ENCODE measurements at places on chromosomes 13 and 19.
A peak's percentile ranks its signal among the peaks of the same experiment; 100 is the strongest.

DNA sequence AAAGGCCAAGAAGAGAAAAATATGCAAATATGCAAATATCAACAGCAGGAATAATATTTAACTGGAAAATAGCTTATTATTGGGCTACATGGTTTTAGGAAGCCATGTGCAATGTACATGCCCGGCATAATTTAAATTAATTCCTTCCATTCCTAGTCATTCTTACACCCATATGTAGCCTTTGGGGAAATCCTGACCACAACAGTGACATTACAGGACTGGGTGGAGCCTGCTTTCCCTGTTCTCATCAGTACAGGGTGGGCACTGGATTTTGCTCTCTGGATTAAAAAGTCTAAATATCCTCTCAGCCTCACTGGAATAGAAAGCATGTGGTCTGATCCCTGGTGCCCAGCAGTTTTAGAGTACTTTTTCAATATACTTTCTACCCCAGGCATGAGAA, 198.2 kb downstream of the DNAJC15 start:
- no peak for DNase-seq

DNA sequence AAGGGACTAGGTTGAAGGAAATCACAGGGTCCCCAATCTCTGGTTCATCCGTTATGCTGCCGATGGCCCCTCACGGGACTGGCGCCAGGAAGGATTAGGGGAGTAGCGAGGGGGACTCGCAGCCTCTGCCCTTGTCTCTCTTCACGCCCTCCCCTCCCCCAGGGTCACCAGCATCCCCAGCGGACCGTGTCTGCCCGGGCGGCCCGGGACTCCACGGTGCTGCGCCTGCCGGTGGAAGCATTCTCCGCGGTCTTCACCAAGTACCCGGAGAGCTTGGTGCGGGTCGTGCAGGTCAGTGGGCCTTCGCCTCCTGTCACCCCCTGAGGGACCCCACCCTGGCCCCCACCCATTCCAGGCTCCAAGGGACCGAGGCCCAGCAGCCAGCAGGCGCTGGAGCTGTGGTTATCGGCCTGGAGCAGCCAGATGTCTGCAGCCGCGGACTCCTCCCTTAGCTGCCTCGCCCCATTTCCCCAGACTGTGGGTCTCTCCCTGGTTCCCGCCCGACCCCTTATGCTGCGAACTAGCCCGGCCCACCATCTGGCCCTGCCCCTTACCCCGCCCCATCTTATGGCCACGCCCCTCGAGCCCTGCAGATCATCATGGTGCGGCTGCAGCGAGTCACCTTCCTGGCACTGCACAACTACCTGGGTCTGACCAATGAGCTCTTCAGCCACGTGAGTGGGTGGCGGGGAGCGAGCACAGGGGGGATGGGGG, 5.4 kb downstream of the PNPLA6 start:
- DNase-seq, result no peak

- peak; percentile 94 for DNase-seq
Measured at GRCh38 chr19:5086725-5087439, 118.0 kb downstream of the KDM4B start.

GRCh38 chr13:34161931-34162543, 344.1 kb downstream of the RFC3 start:
- DNase-seq, result no peak

- DNase-seq, result no peak
Measured at GRCh38 chr19:42348211-42348610, 22.8 kb downstream of the MEGF8 start.

- no peak for DNase-seq
Measured at GRCh38 chr13:77530875-77531274, 4.6 kb upstream of the SCEL start.

- DNase-seq, result no peak
Measured at GRCh38 chr19:43682824-43683661, 13.1 kb upstream of the PLAUR start.

GRCh38 chr19:963486-963951, 20.6 kb upstream of the WDR18 start:
- DNase-seq, result no peak

DNA sequence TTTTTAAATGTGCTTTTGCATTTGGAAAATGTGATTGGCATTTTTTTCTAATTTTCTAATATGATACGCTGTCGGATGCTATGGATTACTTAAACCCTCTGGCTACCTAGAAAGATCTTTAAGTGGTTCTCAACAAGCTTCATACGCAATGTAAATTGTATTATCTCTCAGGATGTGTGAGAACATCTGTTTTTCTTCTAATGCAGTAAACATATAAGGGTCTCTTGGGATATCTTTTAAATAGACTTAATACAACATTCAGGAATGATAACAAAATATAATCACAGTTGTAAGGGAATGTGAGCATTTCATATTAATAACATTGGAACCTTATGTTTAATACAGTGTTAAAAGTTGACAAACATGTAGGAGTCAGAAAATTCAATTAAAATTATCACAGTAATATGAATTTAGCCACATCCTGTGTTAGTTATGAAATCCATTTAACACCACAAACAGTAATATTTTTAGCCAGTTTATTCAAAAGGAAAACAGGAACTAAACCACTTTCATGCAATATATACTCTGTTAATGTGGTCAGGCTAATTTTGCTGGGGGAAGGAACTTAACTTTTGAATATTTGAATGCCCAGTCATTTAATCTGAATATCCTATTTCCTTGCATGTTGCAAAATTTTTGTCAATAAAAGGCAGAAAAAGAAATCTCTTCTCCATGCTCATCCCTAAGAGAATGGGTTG, 15.0 kb upstream of the ALOX5AP start:
- no peak for DNase-seq

DNA sequence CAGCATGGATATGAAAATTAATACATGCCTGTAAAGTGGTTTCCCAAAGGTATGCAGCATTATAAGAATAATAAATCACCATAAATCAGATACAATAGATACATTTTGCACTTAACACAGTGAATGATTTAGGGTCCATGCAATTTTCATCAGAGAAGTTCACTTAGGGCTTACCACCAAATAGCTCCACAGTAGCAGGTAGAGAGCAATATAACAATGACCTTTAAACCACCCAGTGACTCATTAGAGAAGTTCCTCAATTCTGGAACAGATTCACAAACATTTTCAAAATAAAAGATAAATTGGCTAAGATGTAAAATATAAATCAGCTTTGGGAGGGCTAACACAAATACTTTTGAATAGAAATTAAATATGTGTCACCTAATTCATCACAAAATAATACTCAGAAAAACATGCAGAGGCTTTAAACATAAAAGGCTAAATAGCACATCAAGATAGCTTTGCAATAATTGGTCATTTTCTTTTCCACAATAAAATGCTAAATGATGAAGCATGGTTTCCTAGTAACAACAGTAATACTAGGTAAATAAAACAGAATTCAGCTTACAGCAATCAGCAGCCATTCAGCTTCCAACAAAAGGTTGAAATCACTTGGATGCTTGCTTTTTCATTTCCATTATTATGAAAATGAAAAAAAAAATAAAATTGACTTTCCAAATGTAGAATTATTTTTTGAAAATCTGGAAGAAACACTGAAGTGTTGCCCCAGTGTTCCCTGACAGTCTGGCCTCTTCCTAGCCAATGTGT, 84.3 kb upstream of the NBEA start:
- DNase-seq, result no peak

DNA sequence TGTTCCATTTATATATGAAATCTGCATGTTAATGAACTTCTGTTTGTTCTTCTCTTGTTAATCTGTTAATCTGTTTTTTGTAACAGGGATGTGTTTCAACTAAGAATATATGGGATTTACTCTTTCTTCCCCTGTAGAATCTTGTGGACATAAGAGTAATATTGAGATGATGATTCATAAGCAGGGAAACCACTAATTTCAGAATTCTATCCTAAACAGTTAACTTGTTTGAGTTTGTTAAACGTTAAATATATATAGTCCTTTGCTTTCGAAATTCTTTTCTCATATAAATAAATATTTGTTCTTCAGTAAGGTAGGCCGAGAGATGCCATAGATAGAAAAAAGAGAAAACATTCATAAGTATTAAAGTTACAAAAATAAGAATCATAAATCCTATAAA, 1052.2 kb upstream of the SPRY2 start:
- no peak for DNase-seq

DNA sequence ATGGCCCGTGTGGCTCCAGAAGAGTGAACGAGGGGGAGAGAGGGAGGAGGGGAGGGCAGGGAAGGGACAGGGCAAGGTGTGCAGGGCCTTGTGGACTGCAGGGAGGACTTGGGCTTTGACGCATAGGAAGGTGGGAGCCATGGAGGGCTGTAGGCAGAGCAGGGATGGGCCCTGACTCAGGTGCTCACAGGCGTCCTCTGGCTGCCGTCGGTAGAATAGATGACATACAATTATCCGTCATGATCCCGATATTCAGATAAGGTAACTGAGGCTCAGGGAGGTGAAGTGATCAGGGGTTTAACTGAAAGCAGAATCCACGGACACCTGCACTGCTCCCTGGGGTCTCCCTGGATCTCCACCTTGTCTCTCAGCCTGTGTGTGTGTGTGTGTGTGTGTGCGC, 3.4 kb downstream of the C3 start:
- DNase-seq, result no peak

- no peak for DNase-seq
Measured at GRCh38 chr13:51894239-51894638, 32.5 kb downstream of the CCDC70 start.

- no peak for DNase-seq
Measured at GRCh38 chr13:38365661-38366060, 16.0 kb downstream of the UFM1 start.

- no peak for DNase-seq
Measured at GRCh38 chr19:15107061-15108010, at the start of gene SYDE1. Gene SYDE1, plus strand, starts transcription at chr19:15107401. Its CDS starts 33 bp downstream, at chr19:15107434.

GRCh38 chr19:13866463-13867046, 10.4 kb upstream of the NANOS3 start:
- DNase-seq, result no peak

GRCh38 chr13:108787700-108788414, 158.4 kb downstream of the MYO16 start:
- no peak for DNase-seq

- no peak for DNase-seq
Measured at GRCh38 chr13:74218291-74218690, 84.1 kb upstream of the KLF12 start.

GRCh38 chr13:25371158-25371874, 458 bp upstream of the ATP8A2 start:
- DNase-seq, result no peak

GRCh38 chr13:30061217-30061616, 210.8 kb upstream of the UBL3 start:
- DNase-seq, result no peak

GRCh38 chr13:84925443-84925842, 873.8 kb downstream of the SLITRK6 start:
- DNase-seq, result no peak

DNA sequence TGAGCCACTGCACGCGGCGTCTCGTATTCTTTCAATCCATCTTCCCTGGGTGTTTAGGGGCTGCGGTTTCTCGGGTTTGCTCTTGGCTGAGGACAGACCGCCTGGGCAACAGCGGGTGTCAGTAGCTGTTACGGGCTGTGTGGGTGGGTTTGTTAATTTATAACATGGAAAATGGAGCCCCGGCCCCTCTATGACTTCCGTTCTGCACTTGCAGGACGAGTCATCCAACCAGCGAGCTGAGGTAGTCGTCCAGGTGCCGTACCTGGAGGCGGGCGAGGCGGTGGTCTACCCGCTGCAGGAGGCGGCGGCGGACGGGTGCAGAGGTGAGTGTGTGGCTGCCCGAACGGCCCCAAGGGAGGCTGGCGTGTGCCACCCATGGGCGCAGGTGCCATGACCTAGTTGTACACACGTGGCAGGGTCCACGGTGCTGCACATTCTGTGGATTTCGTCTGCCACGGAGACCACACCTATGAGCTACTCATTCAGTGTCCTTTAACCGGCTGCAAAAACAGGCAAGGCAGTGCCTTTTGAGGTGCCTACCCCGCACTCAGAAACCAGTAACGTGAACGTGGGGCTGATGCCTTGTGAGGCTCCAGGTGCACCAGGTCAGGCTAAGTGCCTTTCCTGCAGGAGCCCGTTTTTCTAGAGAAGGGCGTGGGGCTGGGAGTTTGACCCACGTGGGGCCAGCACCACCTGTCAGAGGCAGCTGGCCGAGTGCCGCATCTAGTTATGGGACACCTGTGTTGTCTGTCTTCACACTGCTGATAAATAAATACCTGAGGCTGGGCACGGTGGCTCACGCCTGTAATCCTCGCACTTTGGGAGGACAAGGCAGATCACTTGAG, 10.9 kb downstream of the POLR2E start:
- no peak for DNase-seq

GRCh38 chr19:38919837-38920601, 8.0 kb upstream of the CCER2 start:
- DNase-seq, result no peak

GRCh38 chr19:35742121-35742724, at the start of gene IGFLR1:
Gene IGFLR1, minus strand, starts transcription at chr19:35742452. Its CDS starts 1,272 bp downstream, at chr19:35741180.
- no peak for DNase-seq

DNA sequence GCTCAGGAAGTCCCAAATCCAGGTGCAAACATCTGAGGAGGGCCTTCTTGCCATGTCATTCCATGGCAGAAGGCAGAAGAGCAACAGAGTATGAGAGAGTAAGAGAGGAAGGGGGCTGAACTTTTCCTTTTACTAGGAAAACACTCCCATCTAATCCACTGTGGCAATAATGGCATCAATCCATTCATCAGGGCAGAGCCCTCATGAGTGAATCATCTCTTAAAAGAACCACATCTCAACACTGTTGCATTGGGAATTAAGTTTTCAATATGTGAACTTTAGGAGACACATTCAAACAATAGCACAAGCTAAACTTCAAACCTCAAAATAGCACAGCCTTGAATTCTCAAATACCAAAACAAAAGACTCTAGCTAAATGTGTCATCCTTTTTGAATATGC, 264.5 kb downstream of the KCTD12 start:
- no peak for DNase-seq

GRCh38 chr19:57233207-57233606, 2.4 kb downstream of the AURKC start:
- no peak for DNase-seq

GRCh38 chr19:17333611-17334413, 843 bp downstream of the ANO8 start:
- DNase-seq, result no peak

DNA sequence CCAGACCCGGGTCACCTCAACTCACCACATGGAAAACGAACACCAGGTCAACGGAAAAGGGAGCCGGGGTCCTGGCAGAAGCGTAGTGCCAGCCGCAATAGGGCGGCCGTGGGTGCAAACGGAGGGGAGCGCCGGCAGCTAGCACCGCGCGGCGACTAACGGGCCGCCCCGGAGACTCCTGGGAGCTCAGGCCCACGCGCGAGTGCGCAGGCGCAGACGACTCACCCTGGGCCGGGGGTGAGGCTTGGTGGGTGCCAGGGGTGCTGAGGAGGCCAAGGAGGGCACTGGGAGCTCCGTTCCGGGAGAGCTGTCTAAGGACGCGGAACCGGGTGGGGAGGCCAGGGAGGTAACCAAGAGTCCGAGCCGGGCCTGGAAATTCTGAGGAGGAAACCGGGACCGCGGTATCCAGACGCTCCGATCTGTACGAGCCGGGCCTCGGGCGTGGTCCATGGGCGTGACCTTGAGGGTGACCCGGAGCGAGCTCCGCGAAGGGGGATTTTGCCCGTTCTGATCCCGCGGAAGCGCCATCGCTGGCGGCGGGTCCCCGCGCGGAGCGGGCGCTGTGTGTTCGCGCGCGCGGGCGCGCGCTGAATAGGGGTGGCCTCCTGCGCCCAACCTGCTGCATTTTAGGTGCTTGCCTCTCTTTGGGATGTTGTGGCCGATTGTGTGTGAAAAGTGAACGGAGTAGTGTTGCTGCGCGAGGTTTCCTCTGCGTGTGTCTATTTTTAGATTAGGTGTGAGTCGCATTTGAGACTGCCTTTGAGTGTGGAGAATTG, at the start of gene ZNF382:
ZNF382 (plus strand) TSS at position 213 of the 776 bp plus-strand sequence. CDS start 4,602 bp downstream, outside the sequence.
- DNase-seq, result peak; percentile 85

Measured in NCI-H2171 (cell line).